NCI-H2081 (cell line): ENCODE measurements at places on chromosomes 3 and 15.
A peak's percentile ranks its signal among the peaks of the same experiment; 100 is the strongest.

- no peak for DNase-seq
Observed at GRCh38 chr3:64408770-64409169, 183.5 kb upstream of the PRICKLE2 start.

- DNase-seq, result no peak
Observed at GRCh38 chr3:130395916-130396315, 50.4 kb downstream of the COL6A5 start.

- no peak for DNase-seq
Observed at GRCh38 chr3:10196389-10197052, 31.8 kb downstream of the IRAK2 start.

- DNase-seq, result no peak
Observed at GRCh38 chr3:6861625-6862000, 698 bp downstream of the GRM7 start.

GRCh38 chr15:99424978-99425656, 140.7 kb upstream of the MEF2A start:
- no peak for DNase-seq

DNA sequence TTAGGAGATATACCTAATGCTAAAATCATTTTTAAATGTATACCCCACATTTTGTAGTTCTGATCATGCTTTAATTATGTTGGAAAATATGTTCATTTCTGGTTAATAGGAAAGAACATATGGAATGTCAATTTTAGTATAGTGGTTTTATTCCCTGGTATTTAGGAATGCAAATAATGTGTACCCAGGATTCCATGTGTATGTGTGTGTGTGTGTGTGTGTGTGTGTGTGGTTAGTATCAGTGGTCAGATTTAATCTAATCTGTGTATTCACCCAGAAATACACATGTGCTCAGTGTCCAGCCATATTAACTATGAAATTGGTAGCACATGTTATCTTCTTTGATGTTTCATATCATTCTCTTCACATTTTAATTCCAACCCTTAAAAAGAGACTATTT, 233.5 kb upstream of the DCBLD2 start:
- no peak for DNase-seq

DNA sequence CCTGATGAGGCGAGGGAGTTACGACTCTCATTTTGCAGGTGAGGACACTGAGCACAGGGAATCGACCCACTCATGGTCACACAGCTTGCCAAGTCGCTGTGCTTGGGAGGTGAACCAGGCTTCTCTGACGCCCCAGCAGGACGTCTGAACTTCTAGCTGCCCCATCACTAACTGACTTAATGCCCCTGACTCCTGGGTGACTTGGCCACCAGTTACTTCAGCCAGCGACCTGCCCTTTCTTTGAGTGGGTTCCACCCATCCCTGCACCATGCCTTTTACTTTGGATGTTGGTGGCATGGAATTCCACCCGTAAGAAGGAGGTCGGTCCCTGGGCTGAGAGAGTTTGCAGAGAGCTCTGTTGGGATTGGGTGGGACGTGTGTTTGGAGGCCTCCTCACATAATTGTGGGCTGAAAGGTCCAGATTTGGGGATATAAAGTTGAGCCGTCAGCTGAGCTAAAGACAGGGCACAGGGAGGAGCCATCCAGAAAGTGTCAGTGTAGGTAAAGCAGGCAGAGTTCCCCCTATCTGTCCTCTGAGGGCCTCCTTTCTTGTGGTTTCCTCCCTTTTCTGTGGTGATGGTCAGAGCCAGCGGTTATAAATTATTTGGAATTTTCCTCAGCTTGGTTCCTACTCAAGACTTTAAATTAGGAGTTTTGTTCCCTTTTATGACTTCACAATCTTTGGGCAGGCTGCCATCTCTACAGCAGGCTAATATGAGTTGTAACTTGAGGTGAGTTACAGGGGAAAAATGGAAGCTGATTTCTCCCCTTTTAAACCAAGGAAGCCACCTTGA, 55.0 kb downstream of the FLNB start:
- no peak for DNase-seq

DNA sequence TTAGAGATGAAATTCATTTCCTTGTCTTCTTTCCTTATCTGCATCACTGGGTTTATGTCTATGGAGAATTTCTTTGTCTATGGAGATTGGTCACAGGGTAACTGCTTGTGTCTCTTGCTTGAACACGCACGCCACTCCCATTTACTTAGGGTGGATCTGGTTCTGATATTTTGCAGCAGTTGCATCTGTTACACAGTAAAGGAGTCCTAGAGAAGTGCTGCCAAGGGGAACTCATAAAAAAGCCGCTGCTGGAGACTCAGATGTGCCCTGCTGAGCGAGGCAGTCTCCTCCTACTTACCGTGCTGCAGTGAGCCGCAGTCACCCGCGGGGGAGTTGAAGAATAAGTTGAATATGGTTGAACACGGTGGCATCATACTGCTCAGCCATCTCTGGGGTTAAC, 105.2 kb upstream of the KLHL25 start:
- DNase-seq, result no peak

GRCh38 chr3:111152496-111152895, 80.9 kb downstream of the NECTIN3 start:
- DNase-seq, result no peak

DNA sequence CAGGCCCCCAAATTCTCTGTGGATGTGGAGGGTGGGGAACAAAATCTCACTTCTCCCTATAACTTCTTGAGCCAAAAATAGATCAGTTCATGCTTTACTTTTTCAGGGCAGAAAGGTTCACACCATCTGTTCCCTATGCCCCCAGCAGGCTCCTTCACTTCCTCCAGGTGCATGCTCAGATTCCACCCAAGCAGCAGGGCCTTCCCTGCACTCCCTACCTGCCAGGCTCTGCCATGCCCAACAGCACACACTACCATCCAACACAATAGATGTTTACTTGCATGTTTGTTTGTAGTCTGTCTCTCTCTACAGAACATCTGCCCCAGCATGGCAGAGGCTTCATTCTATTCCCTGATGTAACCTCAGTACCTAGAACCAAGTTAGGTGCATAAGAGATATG, 43.3 kb downstream of the GABRB3 start:
- no peak for DNase-seq

DNA sequence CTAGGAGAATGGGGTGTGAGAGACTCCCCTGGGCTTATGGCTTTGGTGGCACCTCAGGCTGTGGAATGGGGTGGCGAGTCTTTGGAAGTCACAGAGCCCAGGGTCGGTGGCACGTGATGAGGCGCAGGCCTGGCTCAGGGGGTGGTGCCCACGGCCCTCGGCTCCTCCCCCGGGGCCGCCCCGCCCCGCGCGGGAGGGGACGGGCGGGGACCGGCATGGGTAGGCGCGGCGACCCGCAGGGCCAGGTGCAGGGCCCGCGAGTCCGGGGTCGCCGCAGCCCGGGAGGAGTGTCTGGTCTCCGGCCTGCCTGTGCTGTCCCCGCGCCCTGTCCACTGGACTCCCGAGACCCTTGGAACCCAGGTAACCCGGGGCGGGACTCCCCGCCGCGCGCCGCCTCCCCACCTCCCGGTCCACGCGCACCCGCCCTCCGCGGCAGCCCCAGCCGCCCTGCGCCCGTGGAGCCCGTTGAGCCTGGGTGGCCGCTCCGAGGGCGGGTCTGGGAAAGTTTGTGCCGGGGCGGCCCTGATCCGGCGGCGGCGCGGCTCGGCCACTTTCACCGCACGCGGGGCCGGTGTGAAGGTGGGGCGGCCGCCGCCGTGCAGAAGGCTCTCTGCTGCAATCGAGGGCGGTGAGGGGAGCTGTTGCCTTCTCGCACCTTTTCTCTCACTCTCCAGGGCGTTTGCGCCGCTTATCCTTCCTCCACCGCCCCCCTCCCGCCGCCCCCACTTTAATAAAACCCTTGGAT, at the start of gene PAQR5:
Gene PAQR5 (plus strand): TSS at position 216 of the 745 bp plus-strand sequence. CDS start 61,169 bp downstream, outside the sequence.
- DNase-seq, result peak; percentile 22

DNA sequence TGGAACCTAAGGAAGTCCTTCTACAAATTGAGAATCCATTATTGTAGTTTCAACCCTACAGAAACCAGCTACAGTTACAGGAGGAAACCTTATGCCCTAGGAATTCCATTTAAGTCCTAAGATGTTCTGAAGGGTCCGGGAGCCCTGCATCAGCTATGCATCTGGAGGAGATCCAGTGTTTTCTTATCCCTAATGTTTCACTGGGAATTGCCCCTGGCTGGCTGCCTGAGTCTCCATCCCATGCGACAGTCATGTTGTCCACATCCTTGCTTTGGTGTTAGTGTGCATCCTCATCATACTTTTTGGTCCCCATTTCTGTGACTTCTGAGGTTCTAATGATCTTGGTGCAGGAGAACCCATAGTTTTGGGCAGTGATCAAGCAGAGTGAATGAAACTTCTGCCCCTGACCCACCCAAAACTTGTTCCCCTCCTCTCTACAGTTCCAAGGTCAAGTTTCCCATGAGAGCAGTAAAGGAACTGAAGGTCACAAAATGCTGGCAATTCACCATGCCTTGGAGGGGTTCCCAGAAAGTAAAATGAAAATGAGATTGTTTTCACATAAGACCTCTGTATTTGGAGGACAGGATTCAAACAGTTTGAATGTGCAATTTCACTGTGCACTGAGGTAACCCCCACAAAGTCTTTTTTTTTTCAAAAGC, 121.9 kb upstream of the PHLDB2 start:
- DNase-seq, result no peak

DNA sequence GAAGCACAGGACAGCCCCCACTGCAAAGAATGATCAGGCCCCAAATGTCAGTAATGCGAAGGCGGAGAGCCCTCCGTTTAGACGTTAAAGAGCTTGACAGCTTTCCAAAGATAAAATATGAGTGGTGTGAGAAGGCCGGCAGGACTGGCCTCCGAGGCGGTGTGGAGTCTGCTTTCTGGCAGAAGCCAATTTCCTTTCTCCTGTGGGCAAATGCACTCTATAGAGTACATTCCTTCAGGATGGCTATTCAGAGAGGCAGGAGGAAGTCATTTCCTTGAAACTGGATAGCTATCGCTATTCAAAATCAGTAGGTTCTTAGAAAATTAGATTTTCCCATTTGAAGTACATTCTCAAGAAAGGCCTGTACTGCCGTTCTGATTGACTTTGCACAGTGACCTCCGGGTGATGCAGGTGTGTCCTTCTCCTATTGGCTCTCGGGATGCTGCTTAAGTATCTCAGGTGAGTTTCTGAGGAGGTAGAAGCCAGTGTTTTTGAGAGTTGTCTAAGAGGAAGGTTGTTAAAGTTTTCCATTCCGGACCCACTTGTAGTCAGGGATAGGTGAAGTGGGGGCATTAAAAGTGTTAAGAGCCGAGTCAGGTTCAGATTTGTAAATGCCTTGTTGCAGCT, 72.8 kb upstream of the MYZAP start:
- no peak for DNase-seq

- no peak for DNase-seq
Observed at GRCh38 chr15:92605225-92605944, 50.2 kb downstream of the FAM174B start.

GRCh38 chr15:68383161-68384074, 48.5 kb downstream of the ITGA11 start:
- DNase-seq, result peak; percentile 35

DNA sequence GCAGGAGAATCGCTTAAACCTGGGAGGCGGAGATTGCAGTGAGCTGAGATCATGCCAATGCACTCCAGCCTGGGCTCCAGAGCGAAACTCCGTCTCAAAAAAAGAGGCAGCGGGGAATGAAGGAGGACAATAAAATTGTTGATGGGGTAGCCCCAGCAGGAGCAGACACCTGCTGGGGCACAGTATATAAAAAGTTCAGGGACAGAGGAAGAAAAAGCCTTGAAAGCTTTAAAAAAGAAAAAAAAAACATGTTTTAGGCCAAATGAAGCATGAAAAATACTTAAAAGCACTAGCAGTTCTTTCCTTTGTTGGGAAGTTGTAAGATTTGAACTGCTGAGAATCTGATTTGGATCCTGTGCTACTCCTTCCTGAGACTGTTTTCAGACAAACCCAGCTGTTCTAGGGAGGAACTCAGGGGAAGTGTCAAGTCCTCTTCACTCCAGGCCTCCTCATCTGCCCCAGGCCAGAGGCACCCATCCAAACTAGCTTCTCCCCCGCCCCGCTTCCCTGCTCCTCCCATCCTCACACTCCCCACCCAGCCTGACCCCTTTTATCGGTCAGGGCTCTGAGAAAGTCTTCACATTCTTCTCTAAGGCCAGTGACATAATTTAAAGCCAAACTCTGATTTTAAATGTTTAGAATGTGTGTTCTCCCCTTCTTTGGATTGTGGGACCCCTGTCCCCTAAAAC, 4.9 kb downstream of the IL17RD start:
- no peak for DNase-seq

- no peak for DNase-seq
Observed at GRCh38 chr15:65192016-65192415, 6.9 kb upstream of the CLPX start.

GRCh38 chr3:62011666-62012065, 361.7 kb downstream of the FEZF2 start:
- no peak for DNase-seq

- DNase-seq, result no peak
Observed at GRCh38 chr3:6248528-6248927, 612.4 kb upstream of the GRM7 start.

GRCh38 chr3:39540162-39540921, 72.9 kb downstream of the MOBP start:
- DNase-seq, result no peak

DNA sequence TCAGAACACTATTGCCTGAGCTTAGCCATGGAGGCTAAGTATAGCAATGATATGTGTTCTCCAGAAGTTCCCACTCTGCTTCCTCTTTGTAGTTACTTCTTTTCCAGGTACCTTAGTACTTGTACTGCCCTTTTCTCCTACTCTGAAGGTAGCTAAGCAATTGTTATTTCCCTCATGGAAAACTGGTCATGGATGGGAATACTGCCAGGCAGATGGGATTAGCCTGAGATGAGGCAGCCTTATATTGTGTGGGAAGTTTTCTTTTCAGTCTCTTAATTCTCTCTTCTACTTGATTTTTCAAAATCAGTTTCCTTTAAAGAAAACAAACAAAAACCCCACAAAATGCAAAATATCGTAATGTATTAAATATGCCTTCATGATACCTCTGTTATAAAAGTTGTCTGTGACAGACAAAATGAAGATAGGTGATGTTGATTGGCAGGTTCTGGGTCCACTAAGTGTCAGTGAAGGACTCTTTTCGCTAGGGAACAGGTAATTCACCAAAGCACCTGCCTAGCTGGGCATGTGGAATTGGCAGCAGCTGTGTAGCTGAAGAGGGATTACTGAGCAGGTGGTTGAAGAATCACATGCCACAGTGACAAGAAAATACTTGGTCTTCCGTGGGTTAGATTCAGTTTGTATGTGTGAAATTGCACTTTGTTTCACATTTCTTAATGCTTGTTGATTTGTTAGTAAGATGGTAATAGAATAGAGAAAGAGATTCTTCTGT, 4.1 kb downstream of the ZNF609 start:
- peak; percentile 58 for DNase-seq

DNA sequence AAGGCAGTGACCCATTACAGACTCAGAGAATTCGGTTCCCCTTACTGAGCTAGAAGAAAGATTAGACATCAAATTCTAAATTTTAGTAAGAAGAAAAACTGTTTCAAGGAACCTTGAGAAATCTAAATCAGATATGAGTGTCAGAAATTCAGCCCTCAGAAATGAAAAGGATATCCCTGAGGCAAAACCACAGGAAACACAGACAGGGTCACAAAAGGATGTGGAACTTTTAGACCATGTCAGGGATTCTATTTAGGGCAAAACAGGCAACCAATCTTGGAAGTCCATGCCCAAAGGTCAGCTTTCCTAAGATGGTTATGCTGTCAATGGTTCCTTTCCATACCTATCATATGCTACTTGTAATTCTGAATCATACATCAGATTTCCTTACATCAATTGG, 31.6 kb downstream of the SHOX2 start:
- no peak for DNase-seq
